Activated CD8-positive, alpha-beta memory T cell treated with anti-CD3 and anti-CD28 coated beads for 1 hour (primary cell): ENCODE measurements at places on chromosomes 3 and 15.

GRCh38 chr3:138445236-138445635, 10.8 kb downstream of the ESYT3 start:
- DNase-seq, result no peak

- no peak for DNase-seq
These were observed 287.2 kb downstream of the SHQ1 start for GRCh38 chr3:72560846-72561675.

DNA sequence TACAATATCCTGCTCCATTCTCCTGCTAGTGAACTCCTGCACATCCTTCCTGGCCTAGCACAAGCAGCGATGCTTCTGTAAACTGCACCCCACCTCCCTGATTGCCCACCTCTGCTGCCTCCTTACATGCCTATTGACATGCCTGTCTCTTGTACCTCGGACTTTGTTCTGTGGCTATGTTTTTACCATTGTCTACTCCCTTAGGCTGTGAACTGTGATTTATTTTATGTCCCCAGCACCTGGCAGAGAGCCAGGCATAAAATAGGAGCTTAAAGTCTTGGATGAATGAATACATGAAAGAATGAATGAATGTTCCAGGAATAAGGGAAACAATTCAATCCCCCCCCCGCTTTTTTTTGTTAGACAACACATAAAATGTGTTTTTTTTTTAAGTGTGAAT, 210.0 kb downstream of the MYRIP start:
- no peak for DNase-seq

DNA sequence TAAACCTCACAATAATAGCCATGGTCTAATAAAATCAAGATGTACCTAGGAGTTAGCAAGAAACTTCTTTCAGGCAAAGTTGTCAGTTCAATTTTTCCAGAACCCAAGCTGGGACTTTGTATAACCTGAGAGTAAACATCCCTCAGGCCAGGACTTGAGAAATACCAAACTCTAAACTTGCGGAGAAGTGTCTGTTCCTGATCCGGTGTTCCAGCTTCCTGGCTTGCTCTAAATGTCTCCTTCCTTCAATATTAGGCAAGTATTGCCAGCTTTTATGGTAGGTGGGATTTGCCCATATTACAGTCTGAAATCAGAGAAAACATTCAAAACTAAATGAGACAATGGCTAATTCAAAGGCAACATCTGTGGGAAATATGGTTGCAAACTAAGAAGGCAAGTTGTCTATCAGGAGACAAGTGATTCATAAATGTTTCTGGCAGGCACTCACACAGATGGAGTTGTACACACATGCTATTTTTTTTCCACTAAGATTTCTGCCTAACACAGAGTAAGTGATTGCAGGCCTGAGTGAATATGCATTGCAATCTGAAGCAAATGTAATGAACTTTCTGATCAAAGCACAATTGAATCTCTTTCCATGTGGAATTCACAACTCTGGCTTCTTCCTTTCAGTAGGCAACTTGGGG, 88.3 kb upstream of the COL8A1 start:
- DNase-seq, result no peak

GRCh38 chr3:152183473-152183872, 85.3 kb upstream of the MBNL1 start:
- no peak for DNase-seq

GRCh38 chr3:64612916-64613526, 74.8 kb downstream of the ADAMTS9 start:
- no peak for DNase-seq

DNA sequence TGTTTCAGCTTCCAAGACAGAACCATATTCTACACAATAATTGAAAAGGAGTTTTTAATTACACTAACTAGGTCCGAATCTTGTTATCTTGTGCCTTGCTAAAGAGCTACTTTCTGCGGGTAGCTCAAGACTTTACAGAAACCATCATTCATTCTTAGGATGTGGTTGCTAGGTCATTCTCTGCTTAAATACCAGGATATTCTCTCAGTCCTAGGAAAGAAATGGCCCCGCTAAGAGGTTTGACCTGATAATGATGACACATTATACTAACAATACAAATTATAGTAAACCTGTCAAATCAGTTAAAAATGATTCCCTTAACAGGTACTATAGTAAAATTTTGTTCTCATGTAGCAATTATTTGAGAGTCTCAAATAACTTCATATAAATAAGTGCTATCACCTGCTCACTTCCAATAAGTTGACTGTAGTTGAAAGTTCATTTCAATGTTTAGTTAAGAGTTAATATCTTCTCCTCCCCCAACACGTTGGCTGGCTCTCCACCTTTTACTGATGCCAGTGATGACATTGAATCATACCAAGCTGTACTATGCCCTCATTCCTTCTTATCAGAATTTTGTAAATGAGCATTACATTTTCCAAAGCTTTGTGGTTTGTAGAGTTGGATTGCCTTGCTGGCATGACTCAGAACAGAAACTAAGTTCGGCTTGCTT, 3.6 kb upstream of the C3orf85 start:
- DNase-seq, result no peak

- DNase-seq, result no peak
These were observed 34.7 kb downstream of the MAP3K13 start for GRCh38 chr3:185397676-185398075.

DNA sequence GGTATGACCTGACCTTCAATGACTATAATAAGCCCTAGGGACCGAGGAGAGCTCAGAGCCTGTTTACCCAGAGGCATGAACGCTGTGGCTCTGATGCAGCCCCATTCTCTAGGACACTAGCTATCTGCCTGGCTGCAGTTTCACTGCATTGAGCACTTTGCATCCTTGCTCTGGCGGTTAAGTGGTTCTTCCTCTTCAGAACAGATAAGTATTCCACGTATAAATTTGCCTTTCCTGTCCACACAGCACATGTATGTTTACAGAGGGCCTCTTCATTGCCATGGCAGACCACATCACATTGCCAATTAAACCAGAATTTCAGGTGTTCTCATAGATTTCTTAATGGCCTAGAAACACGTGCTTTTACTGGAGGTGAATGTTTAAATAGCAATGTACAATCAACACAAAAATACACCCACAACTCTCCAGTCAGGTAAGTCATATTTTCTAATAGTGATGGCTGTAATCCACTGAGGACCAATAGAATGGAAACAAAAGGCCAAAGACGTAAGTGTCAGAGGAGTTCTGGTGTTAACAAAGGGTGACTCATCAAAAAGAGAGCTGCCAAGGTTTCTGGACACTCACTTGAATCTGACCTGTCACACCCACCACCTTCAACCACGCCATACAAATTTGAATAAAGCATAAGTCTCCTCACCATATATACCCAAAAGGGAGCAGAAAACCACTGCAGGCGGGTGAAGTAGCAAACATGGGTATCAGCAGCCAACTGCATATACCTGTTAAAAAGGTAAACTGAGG, 553.4 kb downstream of the OCA2 start:
- no peak for DNase-seq

GRCh38 chr15:75817138-75817935, 25.9 kb upstream of the UBE2Q2 start:
- DNase-seq, result no peak

- no peak for DNase-seq
These were observed 3.1 kb upstream of the BHLHE40 start for GRCh38 chr3:4976109-4976508.

DNA sequence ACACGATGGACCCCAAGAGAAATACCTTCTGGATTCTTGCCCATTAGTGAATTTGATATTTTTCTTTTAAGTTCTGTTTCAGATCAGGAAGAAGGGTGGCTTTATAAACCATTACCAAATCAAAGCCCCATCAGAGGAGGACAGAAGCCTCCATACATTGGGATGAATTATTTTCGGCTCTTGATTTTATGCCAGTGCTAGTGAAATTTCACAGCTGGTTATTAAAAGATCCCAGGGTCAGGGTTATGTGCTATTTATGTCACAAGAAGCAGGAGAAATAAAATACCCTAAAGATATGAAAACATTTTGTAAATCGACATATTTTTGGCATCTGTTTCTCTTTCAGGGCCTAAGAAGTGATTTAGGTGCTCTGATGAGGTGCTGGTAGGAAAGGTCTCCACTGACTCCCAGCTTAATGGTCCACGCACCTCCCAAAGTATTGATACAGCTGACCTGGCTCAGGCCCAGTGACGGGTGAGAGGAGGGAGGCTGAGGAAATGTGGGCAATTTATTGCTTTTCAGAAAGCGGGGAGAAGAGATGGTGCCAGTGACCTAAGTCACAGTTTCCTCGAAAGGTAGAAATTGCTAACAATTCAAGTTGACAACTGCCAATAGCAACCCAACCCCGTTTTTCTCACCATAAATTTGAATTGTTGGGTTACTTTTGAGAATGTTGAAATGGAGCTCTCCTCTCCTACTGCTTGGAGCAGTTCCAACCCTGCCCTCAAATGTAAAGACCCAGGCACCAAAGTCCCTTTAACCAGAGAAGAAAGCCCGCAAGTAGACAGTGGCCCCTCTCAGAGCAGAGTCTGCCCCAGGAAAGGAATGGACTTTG, 315.6 kb upstream of the NR2E3 start:
- DNase-seq, result no peak

- no peak for DNase-seq
These were observed 45.8 kb downstream of the SCN5A start for GRCh38 chr3:38603731-38604131.
